ENCODE measurements at places on chromosomes 6 and 20.

GRCh38 chr6:8865451-8865850 is 430.1 kb upstream of the SLC35B3 start:
- DNase-seq, result no peak

DNA sequence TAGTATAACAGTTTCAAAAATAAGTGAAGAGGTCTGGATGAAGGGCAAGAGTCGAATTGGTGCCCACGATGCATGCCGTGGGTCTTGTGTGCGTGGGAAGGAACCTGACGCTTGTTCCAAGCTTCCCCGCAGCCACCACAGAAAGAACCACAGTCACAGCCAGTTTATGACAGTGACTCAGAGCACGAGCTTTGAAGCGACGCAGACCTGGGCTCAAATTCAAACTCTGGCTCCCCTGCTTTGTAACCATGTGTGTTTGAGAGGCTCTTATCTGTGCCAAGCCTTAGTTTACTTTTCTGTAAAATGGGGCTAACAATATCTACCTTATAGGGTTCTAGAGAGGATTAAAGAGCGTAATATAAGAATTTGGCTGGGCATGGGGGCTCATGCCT is 65.5 kb downstream of the SYNJ2 start:
- peak; percentile 41 for DNase-seq

DNA sequence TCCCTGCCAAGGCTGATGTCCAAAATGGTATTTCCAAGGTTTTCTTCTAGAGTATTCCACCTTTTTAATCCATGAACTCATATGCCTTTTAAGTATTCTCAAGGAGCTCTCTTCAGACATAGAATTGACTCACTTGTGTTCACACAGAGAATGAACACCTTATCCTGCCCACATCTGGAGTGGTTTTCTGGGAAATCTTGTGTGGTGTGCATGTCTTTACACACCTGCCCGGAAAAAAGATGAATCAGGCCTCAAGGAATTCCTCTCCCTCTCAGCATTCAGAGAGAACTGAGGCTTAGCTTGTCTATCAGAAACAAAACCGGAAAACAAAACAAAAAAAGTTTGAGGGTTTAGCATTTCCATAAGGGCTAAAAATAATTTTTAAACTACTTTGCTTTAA is 148.8 kb downstream of the TFAP2A start:
- no peak for DNase-seq

- no peak for DNase-seq
Observed at GRCh38 chr20:56458206-56458821, 10.1 kb upstream of the RTF2 start.

DNA sequence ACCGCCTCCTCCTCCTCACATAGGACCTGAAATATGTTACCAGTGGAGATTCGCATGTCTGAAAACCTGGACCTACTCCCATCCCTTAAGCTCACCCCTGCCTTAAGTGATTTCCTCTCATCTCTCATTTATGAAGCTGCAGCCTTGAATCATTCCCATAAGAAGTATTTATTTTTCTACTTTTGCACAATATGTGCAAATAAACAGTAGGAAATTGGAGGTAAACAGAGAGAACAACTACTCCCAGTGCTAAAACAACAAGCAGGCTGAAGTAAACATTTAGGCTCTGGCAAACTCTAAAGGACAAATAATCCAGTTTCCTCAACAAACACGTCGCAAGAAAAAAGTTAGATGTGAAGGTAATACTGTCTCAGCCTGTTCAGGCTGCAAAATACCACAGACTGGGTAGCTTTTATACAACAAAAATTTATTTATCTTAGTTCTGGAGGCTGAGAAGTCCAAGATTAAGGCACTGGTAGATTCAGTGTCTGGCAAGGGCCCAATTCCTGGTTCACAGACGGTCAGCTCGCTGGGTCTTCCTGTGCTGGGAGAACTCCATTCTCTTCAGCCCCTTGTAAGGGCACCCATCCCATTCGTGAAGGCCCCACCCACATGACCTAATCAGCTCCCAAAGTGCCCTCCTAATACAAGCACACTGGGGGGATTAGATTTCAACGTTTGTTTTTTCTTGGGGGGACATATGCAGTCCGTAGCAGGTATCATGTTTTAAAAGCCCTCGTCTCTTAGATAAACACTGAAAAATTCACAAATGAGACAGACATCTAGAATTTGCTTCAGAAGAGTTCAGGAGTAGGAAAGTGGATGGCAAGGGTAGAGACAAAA is 15.6 kb downstream of the SPATA2 start:
- no peak for DNase-seq

DNA sequence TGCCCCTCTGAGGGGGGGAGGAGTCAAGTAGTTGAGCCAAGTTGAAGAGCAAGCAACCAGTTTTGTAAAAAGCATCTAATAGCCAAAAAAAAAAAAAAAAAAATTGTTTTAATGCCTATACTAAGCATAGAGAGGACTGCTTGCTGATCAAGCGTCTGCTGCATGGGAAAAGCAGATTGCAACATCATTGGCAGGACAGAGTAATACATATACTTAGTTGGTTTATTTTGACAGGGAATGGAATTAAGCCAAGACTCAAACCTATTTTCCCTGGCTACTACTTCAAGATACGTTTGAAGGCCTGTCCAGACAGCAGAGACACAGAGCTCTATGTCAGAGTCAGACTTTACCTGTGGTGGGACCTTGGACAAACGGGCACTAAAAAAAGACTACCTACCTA is 120.5 kb downstream of the RTN4IP1 start:
- no peak for DNase-seq

GRCh38 chr6:54284161-54284860 is 23.9 kb upstream of the TINAG start:
- no peak for DNase-seq

Data from stimulated activated CD8-positive, alpha-beta memory T cell treated with anti-CD3 and anti-CD28 coated beads, Interleukin-7, amount 100 ng/mL, for 24 hours (primary cell).